Glutamatergic neuron (in vitro differentiated cells): ENCODE measurements at places on chromosomes 2 and 18. TPM values are rescaled to one million over a fixed set of nuclear protein-coding genes. Genes with fewer than 3 reads are reported as not detected.

Gene ABCG5
- total RNA-seq, result not detected

GRCh38 chr2:38107738-38108410 lies 31.9 kb upstream of the CYP1B1 start:
- DNase-seq, result no peak

Gene FSHR
- not detected for total RNA-seq

DNA sequence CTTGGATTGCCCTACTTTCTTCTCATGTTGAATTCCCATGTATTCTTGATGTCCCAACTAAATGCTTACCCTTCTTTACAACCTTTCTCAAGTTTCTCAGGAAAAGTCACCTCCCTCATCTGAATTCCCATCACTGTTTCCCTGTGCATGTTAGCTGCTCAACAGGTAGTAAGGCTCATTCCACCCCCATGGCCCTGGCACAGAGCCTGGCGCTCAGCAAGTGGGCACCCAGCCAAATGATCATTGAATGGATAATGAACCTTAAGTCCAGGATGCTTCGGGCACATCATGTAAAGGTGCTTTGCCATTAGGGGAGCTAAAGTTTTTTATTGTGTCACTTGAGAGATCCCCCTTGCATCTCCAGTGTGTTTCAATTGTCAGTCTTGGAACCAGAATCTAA lies 124.0 kb downstream of the PKP4 start:
- no peak for DNase-seq

GRCh38 chr2:95091885-95092555 lies 29.6 kb downstream of the MRPS5 start:
- no peak for DNase-seq

Gene PDE6D
- total RNA-seq, result 47.1 TPM

Gene OTOS
- not detected for total RNA-seq

- no peak for DNase-seq
These were observed 2.0 kb downstream of the ANKAR start for GRCh38 chr2:189676471-189676870.

GRCh38 chr18:35469725-35470124 lies 28.0 kb downstream of the INO80C start:
- no peak for DNase-seq
